ENCODE measurements at places on chromosomes 3 and 15. TPM values are rescaled to one million over a fixed set of nuclear protein-coding genes. Genes with fewer than 3 reads are reported as not detected.

Gene CLDN11
- total RNA-seq, result 0.26 TPM

GRCh38 chr15:64743691-64744090, 31.7 kb downstream of the RBPMS2 start:
- DNase-seq, result no peak

- peak; percentile 62 for DNase-seq
Measured at GRCh38 chr3:105752791-105753415, 115.9 kb downstream of the CBLB start.

DNA sequence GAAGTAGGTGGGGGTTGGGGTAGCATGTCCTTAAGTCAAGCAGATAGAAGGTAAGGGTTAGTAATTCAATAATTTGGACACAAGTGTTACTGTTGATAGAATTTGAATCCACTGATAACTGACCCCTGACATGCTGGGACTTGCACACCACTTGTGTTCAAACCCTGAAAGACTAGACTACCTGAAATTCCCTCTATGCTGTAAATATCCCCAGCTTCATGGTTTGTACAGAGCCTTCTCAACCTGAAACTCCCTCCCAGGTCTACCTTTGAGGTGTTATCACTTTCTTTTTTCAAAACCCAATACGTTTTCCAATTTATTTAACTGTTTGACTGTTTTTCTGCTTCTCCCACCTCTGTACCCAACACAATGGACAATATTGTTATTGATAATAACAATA, 459.6 kb downstream of the NLGN1 start:
- DNase-seq, result no peak
